NCI-H2171 (cell line): ENCODE measurements at places on chromosomes 12 and 14.

DNA sequence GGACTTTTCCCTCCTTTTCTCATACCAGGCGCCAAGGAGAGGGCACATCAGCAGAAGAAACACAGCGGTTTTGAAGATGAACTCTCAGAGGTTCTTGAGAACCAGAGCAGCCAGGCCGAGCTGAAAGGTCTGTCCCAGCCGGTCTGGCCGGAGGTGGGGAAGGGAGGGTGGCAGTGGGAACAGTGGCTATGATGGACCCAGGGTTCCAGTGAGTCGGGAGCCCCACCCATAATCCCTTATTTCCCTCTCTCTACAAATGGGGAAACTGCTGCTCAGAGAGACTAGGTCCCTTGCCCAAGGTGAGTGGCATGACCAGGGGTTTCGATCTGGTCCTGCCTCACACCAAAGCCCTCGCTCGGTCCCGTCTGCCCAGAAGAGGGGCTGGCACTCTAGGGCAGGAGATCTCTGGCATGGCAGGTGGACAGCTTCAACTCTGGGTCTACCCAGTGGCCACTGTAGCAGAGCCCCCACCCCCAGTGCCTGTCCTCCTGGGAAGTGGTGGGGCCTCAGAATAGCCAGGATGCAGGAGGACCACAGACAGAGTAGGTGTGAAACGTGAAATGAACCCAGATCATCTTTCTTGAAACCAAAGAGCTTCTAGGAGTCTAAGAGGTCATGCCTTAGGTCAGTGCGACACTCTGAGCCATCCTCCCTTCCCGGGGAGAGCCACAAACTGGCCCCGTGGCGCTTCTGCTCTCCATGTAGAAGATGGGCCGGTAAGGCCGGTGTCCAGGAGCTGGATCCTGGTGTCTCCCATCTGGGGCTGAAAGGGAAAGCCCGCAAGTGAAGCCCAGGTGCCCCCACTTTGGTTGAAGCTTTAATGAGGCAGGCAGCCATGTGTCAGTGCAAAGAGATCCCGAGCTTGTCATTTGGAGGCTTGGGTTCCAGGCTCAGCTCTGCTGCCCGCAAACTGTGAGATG, 7.0 kb downstream of the CHGA start:
- no peak for DNase-seq

GRCh38 chr14:68664225-68664681, 128.6 kb downstream of the ZFP36L1 start:
- no peak for DNase-seq

DNA sequence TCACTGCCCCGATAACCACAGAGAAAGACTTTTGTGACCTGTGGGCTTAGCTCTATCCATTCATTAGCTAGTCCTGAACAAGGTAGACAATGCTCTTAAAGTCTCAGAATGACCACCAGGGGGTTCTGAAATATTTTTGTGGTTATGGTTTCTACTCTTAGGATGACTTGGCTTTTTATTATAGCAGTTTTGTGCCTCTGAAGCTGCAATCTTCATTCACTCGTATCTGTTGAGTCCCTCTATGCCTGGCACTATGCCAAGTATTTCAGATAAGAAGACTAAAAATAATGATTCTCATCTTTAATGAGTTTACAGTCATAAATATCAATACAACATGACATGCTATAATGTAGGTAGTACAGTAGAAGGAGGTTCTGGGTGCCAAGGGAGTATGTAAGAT, 130.8 kb upstream of the TRHDE start:
- no peak for DNase-seq

GRCh38 chr12:4269279-4269991, 4.1 kb upstream of the CCND2 start:
- peak; percentile 83 for DNase-seq

GRCh38 chr12:102824218-102824835, 92.7 kb downstream of the PAH start:
- no peak for DNase-seq

DNA sequence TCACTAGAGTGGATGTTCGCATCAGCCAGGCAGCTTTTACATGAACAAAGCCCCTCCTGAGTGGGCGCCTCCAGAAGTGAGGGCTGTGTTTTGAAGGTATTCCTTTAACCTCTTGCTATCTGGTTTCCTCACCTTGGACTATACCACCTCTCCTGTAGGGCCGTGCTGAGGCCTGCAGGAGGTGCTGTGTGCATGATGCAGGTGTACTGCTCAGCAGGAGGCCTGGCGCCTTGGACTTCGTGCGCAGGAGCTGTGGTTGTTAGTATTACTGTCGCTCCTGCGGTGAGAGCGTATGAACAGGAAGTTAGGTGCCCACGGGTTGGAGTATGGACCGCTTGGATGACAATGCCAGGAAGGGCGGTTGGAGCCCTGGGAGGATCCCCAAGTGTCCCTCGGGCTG, 130.7 kb downstream of the TSPAN9 start:
- DNase-seq: no peak

GRCh38 chr12:89923091-89923490, 214.5 kb upstream of the ATP2B1 start:
- DNase-seq: no peak

- DNase-seq: no peak
These were observed 175.9 kb upstream of the BMP4 start for GRCh38 chr14:54132496-54132895.

DNA sequence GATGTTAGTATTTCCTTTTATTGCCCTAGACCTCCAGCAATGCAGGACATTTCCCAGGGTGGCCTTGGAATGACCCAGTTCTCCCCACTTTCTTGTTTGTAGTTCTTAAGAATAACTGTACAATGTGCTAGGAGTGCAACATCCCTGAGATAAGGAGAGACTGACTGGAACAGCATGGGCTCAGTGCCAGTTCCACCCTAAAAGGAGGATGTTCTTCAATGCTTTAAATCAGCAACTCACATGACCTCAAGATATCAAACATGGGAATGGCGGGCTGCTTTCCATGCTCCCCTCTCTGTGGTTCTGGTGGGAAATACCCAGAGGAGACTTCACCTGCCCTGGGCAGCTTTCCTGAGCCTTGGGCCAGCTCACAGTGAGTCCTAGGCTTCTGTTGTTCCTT, 766.9 kb upstream of the FBXO33 start:
- no peak for DNase-seq

- peak; percentile 9 for DNase-seq
These were observed 22.0 kb upstream of the TMED10 start for GRCh38 chr14:75198291-75198933.

GRCh38 chr12:69274861-69275260, 35.5 kb downstream of the CPSF6 start:
- DNase-seq: no peak

DNA sequence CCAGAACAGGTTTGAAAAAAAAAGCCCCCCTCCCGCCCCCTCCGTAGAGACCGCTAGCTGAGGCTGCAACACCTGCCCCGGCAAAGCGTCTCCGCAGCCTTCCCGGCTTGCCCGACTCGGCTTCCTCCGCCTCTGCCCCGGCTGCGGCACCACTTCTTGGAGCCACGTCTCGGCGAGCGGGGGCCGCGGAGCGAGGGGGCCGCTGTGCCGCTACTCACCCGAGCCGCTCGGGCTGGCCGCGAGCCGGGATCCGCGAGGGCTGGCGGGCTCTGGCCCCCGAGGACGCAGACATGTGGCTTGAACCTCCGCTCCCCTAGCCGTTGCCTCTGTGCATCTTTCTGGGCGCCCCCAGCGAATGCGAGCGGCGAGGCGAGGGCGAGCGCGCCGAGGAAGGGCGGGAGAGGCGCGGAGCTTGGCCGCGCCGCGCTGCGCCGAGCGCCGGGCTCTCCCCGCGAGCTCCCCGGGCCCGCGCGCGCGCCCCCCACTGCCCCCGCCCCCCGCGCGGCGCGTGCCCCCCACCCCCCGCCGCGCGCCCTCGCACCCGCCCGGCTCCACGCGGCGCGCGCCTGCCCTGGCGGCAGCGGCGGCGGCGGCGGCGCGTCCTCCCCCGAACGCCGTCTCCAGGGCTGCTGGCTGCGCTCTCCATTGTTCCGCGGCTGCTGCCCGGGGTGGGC, 249.5 kb downstream of the APAF1 start:
- peak; percentile 53 for DNase-seq

GRCh38 chr12:63912651-63913050, 68.2 kb downstream of the SRGAP1 start:
- DNase-seq: no peak

GRCh38 chr14:54761835-54762234, 140.8 kb downstream of the GCH1 start:
- no peak for DNase-seq

GRCh38 chr12:23236066-23236780, 611.3 kb downstream of the ETNK1 start:
- no peak for DNase-seq

DNA sequence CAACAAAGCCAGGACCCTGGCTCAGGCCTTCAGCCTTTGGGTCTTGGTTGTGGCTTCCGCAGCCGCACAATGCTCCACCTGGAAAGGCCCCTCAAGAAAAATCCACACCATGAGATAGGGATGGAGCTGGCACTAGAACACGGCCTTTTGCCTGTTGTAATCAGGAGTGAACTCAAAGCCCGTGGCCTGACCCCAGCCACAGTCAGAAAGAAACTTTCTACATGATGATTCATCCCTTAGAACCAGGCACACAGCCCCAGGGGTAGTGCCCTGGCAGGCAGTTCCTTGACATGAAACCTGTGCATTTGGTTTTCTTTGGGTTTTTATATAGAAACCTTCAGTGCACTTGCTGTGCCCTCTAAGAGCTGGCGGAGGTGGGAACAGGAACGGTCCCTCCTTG, 5.1 kb downstream of the CLMN start:
- DNase-seq: no peak
